M059J (cell line): ENCODE measurements at places on chromosomes 5 and 9.

- DNase-seq = no peak
Observed at GRCh38 chr9:91937056-91937455, 13.0 kb downstream of the ROR2 start.

GRCh38 chr9:4861736-4862451 lies 69.2 kb downstream of the RCL1 start:
- DNase-seq = no peak

- DNase-seq = peak; percentile 80
Observed at GRCh38 chr5:39283231-39283818, 64.0 kb upstream of the FYB1 start.

DNA sequence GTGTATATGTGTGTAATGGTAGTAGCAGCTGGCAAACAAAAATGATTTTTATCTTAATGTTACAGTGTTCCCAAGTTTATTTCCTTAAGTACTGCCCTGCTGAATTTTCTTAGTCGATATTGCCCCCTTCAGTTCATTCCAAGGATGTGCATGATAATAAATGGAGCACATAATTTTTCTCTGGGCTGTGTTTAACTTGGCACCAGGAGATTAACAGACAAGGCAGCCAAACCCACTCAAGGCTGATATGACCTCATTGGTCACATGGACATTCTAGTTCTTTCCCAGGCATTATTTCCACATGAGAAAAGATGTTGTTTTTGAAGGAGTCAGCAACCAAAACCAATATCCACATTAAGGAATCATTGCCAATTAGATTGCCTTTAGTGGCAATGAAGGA lies 61.8 kb downstream of the COX7C start:
- peak; percentile 36 for DNase-seq

DNA sequence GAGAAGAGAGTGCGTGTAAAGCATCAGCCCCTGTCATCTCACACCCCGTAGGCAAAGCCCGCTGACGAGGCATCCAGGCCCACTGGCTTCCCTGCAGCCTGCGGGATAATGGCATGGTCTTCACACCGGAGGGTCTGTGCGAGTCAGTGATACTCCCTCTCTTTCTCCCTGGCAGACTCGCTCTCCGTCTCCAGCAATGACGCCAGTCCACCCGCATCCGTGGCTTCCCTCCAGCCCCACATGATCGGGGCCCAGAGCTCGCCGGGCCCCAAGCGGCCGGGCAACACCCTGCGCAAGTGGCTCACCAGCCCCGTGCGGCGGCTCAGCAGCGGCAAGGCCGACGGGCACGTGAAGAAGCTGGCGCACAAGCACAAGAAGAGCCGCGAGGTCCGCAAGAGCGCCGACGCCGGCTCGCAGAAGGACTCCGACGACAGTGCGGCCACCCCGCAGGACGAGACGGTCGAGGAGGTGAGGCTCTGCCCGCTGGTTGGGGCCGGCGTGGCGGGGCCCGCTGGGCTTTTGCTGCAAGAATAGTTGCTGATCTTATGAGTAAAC lies 120.7 kb upstream of the OTULINL start:
- DNase-seq = no peak

DNA sequence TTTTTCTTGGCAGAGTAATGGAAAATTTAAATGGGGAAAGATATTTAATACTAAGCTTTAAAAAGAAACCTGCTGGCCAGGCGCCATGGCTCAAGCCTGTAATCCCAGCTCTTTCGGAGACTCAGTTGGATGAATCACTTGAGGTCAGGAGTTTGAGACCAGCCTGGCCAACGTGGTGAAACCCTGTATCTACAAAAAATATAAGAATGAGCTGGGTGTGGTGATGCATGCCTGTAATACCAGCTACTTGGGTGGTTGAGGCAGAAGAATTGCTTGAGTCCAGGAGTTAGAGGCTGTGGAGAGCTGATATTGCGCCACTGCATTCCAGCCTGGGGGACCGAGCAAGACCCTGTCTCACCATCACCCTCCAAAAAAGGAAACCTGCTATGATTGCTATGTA lies 32.8 kb downstream of the TUT7 start:
- peak; percentile 93 for DNase-seq

GRCh38 chr5:133155326-133155969 lies 103.6 kb downstream of the HSPA4 start:
- DNase-seq = no peak

DNA sequence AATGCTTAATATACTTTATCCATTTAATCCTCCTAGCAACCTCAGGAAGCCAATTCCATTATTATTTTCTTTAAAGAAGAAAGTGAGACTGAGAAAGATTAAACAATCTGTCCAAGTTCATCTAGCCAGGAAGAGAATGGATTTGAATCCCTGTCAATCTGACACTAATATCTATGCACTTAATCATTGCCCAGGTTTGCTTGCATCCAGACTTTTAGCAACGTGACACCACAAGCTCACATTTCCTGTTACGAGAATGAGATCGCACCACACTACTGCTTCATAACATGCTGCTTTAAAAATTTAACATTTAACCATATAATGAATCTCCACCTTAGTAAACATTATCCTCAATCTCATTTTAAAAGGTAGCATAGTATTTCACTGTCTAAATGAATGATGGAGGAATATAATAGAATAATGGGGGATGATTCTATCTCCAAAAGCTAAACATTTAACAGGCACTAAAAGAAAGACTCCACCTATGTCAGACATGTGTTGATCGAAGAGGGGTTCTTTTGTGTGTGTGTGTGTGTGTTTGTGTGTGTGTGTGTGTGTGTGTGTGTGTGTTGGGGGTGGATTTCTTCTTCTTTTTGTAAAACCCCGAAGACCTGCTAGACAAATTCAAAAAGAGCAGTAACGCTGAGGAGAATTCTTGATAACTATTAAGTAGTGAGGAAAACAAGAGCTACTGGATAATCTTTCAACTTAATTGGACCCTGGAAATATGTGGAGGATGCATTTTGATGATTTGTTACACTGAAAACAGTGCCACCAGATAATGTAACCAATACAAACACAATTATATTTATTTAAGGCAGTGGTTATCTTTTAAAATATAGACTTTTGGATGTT lies 138.7 kb upstream of the NR3C1 start:
- peak; percentile 46 for DNase-seq

DNA sequence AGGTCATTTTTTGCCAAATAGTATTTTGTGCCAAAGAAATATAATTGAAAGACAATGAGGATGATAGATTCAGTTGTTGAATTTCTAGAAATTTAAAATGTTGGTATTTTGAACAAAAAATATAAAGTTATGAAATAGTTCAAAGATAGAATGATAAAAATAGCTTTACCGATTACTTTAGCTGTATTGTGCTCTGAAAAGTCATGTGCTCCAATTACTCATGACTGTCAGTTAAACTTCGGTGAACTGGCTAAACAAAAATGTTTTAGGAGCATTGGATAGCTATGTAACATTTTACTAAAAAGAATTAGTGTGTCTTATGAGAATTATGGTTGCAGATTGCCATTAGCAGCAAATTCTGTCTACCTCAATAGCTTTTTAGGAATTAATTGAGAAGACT lies 177.3 kb upstream of the VCAN start:
- no peak for DNase-seq

DNA sequence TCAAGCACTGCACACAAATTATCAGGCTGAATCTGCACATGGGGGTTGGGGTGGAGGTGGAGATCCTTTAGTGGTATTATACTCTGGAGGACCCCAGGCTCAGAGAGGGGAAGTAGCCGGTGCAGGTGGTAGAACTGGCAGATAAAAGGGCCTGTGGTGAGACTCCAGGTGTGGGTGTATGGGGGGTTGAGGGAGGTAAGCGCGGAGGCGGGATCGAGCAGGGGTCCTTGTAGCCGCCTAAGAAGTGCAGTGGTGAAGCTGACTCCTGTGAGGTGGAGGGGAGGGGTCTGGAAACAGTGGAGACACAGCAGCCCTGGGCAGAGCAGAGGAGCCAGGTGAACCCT lies 841 bp downstream of the ACSL6 start:
- DNase-seq = no peak

DNA sequence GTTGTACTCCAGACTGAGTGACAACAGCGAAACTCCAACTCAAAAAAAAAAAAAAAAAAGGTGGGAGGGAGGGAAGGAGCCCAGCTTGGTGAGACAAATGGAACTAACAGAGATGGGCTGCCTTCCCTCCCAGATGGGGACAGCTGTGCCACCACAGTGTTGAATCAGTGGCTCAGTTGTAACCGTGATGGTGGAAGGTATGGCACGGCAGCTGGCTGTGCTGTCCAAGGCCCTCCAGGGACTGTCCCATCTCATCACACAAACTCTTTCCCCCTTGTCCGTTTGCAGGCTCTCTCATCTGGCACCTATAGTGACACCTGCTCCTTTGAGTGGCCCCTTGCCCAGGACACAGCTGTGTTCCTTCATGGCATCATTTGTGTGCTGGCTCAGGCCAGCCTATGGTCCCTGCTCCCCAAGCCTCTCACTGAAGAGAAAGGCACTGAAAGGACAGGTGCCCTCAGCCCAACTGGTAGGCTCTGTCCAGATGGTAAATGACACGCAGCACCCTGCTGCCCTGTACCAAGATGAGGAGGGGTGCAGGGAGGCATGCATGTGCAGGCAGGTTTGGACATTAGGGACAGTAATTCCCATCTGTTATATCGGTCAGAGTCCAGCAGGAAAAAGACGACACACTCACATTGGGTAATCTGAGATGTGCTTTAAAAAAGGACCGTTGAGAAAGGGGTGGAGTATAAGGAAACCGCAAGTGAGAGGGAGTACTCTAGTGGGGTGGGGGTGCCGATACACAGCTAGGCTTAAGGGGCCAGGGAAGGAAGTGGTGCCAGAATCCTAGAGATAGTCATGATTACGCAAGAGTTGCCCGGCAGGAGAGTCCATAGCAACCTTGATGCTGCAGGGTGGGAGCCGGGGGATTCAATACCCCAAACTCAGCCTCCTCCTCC lies 4.3 kb downstream of the SMIM33 start:
- DNase-seq = peak; percentile 74

GRCh38 chr5:97478483-97478882 lies 295.4 kb upstream of the RIOK2 start:
- DNase-seq = no peak

DNA sequence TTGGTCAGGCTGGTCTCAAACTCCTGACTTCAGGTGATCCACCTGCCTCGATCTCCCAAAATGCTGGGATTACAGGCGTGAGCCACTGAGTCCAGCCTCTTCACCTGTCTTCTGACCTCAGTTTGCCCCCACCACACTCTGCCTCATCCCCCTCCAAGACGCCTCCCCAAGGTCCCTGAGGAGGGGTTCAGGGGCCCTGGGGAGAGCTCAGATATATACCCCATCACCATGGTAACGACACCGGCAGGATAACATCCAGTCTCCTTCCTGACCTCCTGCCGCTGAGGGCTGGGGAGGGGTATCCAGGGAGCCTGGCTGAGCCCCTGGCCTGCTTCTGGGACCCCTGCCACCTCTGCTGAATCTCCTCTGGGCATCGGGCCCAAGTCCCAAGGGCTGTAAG lies 19.7 kb upstream of the PSD2 start:
- DNase-seq = no peak

GRCh38 chr5:151106043-151106442 lies 25.2 kb upstream of the TNIP1 start:
- no peak for DNase-seq

- no peak for DNase-seq
Observed at GRCh38 chr9:131337131-131337848, 47.8 kb downstream of the PLPP7 start.

DNA sequence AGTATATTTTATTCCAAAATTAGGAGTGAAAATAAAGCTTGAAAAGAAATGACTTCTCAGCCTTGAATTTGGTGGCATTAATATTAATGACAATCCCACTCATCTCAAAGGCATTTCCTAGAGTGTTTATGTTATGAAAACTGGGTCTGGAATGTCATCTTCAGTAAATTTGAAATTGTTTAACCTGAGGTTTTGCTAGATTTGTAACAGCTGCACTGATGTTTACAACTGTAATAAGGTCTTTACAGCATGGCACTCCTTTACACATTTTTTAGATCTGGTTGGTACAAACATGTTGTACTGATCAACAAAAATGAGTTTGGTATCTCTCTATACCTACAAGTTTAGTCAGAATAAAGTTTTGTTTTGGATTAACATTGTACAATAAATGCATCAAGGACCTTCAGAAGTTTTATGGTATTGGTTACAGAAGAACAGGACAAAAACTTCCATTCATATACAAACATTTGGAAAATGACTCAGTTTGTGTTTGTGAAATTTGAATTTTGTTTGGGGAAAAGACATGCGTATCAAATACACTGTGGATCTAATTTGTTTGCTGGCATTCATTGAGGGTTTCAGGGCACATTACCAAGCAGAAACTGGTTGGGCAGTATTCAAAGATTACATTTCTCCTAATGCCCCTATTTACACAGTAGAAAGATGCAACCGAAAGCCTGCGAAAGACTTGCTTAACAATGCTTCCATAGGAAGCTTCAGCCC lies 11.6 kb downstream of the FANCC start:
- DNase-seq = peak; percentile 60

GRCh38 chr9:121823451-121824169 lies 172.2 kb downstream of the DAB2IP start:
- no peak for DNase-seq

GRCh38 chr9:13942201-13942600 lies 371.7 kb downstream of the NFIB start:
- DNase-seq = no peak

DNA sequence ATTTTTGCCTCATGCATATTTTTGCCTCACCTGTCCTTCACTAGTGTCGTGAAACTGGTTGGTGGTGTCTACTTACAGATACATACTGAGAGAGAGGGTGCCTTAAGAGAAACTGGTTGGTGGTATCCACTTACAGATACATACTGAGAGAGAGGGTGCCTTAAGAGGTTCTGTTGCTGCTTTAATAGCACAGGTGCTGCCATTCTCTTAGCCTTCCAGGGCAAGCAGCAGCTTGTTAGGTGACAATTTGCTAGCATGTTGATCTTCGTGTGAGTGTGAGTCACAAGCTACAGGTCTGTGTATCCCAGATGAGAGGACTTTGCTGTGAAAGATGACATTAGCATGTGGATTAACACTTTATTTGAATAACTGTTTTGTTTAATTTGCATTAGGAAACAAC lies 1.4 kb downstream of the PTTG1 start:
- DNase-seq = peak; percentile 16

- DNase-seq = no peak
Observed at GRCh38 chr5:369151-369868, 47.8 kb downstream of the AHRR start.

- DNase-seq = no peak
Observed at GRCh38 chr5:39282561-39282960, 63.2 kb upstream of the FYB1 start.

DNA sequence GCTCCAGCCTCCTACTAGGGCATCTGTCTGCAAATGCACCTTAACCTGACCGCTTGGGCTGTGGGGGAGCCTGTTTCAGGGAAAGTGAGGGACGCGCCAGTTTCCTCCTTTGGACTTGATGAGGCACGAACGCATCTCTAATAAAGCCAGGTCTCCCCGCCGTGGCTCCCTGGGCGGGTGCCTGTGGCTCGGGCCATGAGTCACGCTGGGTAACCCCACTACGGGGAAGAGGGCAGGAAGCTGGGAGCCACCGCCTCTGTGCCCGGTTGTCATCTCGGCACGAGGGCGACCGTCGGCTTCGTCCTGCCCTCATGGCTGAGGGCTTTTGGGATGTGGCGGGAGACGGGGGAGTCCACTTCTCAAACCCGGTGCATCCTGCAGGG lies 12.1 kb downstream of the NOTCH1 start:
- no peak for DNase-seq
